ENCODE measurements at places on chromosomes 5 and 9.

DNA sequence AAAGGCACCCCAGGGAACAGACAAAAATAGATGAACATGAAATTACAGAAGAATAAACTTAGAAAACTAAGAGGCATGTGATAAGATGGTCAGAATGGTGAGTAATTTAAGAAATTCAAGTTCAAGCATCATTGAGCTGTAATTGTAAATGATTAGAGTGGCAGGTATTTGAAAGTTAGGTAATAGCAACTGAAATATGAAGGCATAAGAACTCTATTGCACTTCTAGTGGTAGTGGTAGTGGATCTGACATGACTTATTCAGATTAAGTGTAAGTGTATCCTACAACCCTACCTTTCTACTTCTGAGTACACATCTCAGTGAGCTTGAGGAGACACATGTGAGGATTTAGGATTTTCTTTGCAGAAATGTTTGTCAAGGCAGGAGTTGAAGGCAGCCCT is 192.9 kb upstream of the RIOK2 start:
- no peak for DNase-seq

GRCh38 chr9:78601957-78602565 is 305.1 kb downstream of the PSAT1 start:
- peak; percentile 76 for DNase-seq

- DNase-seq, result no peak
These were observed 2.7 kb downstream of the BNC2 start for GRCh38 chr9:16867576-16868311.

GRCh38 chr9:110895147-110895905 is 142.9 kb downstream of the LPAR1 start:
- no peak for DNase-seq

- no peak for DNase-seq
These were observed 120.0 kb upstream of the KLF9 start for GRCh38 chr9:70534471-70534870.

DNA sequence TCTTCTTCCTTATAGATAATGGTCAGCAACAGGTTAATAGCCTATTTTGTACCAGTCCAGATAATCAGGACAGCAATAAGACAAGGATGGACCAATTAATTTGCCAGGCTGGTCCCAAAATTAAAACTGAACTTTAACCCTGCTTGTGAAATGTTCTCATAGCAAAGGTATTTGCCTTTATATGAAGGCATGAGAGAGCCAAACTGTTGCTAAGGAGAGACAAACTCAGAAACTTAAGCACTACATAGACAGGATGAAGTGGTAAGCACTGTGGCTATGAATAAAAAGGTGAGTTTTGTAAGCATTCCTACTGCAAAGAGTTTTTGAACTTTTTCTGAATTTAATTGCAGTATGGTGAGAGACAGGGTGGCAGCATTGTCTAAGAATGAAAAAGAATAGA is 174.7 kb upstream of the PPP1R2B start:
- no peak for DNase-seq

GRCh38 chr5:129991780-129992179 is 87.5 kb downstream of the CHSY3 start:
- DNase-seq, result no peak

DNA sequence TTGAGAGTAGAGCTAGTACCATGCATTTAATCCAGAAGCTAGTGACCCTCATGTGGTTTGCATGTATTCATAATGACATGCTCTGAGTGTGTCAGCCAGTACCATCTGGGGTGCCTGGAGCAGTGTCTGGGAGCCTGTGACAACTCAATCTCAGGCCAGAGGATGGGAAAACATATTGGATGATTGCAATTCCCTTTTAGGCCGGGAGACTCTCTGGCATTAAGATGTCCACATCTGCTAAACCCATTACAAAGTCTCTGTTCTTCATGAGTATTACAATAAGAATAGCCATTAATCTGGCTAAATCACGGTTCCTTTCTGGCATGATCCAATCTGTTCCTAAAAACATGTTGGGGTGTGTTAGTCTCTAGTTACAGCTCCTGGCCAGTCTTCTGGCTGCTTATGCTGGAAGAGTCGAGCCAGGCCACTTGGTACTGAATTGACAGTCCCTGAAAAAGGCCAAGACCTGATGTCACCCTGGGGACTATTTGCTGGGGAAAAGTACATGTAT is 475.7 kb downstream of the ENC1 start:
- no peak for DNase-seq

DNA sequence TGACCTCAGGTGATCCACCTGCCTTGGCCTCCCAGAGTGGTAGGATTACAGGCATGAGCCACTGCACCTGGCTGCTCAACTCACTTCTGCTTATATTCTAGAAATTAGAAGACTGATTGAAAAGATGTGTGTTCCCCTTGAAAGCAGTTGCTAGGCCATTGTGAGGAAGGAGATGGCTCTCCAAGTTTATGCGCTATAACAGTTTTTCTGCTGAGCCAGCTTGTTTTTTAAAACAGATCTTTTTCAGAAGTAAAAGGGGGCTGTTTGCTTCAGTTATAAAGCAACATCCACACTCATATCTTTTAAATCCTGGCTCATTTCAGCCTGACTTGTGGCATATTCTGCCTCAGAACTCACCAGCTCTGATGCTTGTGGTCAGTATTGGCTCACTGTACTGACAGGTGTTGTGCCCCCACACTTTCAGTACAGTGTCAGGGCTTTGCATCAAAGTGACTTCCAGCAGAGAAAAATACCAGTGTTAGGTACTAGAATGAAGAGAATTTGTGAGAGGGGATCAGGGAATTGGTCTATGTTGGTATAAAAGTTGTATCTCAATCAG is 49.4 kb downstream of the NUP214 start:
- no peak for DNase-seq

DNA sequence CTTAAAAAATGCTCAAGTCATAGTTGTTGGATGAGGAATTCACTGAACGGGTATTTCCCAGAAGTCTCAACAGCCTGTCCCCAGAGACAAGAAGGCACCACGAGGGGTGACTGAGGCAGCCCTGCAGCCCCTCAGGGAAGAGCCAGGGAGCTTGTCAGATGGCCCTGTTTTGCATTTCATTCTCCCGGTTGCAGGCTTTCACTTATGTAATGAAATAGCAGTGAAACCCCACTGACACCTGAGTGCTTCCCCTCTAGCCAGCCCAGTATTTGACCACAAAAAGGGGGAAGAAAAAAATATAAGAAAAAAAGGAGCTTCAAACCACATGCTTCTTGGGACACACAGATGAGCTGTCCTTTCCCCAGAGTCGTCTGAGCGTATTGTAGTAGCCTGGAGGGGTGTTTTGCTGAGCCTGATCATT is 75.3 kb upstream of the IL12B start:
- DNase-seq, result no peak

DNA sequence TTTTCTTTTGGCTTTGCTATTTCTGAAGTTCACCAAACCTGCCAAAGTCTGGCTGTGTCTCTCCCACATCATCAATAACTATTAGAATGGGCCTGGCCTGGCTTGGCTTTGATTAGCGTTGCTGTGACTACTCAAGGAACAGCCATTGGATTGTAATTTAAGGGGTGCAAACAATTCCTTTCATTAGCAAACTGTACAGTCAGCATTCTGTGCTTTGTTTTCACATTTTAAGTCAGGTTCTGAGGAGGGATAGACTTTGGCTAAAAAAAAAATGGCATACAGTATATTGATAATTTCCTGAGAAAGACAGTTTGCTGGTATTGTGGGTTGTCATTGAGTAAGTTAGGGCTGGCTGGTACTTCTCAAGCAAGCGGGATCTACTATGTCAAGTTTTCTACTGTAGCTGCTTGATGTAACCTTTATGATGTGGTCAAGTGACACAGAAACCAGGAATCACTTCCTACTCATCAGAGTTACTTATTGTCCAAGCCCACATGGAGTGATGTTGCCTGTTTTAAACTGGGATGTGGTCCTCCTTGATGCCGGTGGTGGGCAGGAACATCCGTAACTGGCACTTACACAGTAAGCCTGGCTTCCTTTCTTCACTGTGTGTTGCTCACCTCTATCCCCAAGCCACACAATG is 161.4 kb downstream of the CD180 start:
- DNase-seq, result no peak

DNA sequence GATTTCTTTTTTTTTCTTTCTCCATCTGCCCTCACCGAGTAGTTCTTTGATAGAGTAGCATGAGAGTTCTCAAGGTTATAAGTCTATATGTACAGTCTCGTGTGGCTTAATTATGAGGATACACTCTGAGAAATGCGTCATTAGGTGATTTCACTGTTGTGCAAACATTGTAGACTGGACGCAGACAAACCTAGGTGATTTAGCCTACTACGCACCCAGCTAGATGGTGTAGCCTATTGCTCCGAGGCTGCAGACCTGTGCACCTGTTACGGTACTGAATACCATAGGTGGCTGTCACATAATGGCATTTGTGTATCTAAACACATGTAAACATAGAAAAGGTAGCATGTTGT is 26.9 kb upstream of the CORO2A start:
- no peak for DNase-seq

DNA sequence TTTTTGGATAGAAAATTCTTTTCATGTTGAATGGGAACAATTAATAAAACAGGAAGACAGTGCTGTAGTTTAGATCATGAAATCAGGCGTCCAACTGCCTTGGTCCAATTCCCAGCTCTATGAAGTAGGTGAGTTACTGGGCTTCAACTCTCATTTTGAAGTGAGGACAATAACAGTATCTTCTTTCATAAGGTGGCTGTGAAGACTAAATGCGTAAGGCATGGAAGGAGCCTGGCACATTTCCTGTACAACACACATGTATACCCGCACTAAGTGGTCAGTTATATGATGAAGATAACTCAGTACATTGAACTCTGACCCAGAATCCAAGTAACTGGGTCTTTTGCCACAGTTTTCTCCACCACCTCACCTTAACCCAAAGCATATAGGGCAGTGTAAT is 120.6 kb downstream of the MED27 start:
- DNase-seq, result no peak

GRCh38 chr9:127506814-127507750 is 55.8 kb downstream of the LRSAM1 start:
- no peak for DNase-seq

- no peak for DNase-seq
These were observed 96.3 kb upstream of the VCAN start for GRCh38 chr5:83375049-83375745.

GRCh38 chr5:43362725-43363435 is 49.3 kb downstream of the CCL28 start:
- no peak for DNase-seq

DNA sequence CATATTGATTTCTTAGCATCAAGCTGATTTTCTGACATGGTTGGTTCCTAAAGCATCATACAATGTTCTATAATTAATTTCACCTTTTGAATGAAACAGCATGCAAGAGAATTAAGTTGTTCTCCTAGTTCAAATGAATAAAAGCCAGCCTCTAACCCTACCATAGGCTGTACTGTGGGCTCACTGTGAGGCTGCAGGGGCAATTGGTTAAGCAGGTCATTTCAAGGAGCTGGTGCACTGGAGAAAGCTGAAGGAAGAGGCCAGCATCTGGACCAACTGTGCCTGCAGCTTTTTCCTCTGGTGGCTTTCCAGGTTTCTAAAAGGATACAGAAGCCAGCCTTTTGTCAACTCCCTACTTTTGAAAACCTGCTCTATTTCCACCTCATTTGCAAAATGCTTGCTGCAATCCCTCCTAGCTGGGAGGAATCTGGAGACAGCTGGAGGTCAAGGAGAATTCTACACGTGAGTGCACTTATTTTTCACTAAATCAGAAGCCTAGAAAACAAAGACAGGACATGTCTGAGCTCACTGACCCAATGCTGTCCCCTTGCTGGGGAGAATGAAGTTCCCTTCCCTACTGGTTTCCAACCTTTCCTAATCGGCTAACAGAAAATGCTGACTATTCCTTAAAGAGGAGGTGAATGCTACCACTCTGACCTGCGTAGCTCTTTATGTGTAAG is 158.9 kb downstream of the APBA1 start:
- DNase-seq, result peak; percentile 73
